ENCODE measurements at places on chromosomes 2 and 18. TPM values are rescaled to one million over a fixed set of nuclear protein-coding genes. Genes with fewer than 3 reads are reported as not detected.

- DNase-seq, result no peak
Measured at GRCh38 chr2:182824767-182825158, 41.7 kb downstream of the FRZB start.

DNA sequence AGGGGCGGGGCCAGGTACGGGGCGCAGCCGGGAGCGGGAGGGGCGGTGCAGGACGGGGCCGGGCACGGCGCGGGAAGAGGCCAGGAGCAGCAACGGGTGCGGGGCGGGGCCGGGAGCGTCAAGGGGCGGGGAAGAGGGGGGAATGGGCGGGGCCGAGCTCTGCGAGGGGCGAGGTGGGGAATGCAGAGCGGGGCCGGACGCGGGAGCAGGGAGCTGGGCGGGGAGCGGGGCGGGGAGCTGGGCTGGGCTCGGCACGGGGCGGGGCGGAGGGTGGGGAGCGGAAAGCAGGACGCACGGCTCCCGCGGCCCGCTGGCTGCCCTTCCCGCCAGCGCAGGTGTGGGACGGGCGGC, at the start of gene IMPA2:
IMPA2 (plus strand) TSS at position 316 of the 351 bp plus-strand sequence. CDS start 163 bp downstream, outside the sequence.
- DNase-seq, result no peak

DNA sequence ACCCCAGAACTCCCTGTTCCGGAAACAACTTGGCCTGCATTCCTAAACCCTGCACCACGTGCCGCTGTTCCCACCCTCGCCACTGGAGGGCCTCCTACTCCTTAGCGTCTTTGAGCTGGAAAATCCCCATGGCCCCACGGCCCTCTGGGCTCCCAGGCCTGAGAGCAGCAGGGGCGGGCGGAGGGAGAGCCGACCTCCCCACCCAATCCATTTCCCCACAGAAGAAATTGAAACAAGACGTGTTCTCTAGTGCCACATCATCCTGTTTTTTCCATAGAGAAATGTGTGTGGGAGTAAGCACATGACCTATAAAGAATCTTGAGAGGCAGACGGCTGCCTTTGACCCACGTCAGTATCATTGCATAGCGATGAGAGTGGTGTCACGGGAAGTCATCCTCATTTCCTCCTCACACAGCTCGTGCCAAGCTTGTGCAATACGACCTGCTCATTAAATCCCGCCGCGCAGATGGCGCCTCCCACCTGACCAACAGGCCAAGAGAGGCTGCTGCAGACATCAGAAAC, 79.2 kb downstream of the LAMA1 start:
- peak; percentile 1 for DNase-seq

- DNase-seq, result no peak
Measured at GRCh38 chr2:341017-341542, 53.2 kb upstream of the ALKAL2 start.

FIGN gene
- not detected for total RNA-seq

PPP3R1 gene
- 90.3 TPM for total RNA-seq

APOB gene
- not detected for total RNA-seq

GRCh38 chr2:65919550-65920188, 487.3 kb upstream of the SPRED2 start:
- DNase-seq, result no peak

IL36G gene
- total RNA-seq, result not detected

DNA sequence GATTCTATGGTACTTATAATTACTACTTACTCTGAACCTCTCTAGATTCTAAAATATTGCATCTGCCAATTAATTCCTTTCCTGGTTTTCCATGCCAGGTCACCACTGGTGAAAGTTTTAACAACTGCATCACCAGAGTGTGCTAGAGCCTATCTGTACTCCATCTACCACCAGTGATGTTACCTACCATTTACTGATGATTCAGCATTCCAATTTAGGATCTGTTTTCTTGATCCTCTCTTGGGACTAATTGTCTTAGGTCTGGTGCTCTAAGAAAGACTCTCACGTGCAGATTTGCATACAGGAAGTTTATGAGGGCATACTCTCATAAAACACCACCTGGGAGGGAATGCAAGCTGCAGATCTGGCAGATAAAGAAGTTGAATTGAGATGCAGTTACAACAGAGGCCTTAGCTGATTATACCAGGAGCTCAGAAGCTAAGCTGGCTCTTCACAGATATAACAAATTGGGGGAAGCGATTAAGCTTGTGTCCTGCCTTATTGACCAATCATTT, 347.6 kb upstream of the VRK2 start:
- DNase-seq, result peak; percentile 24

AOX1 gene
- total RNA-seq, result 0.07 TPM

GRCh38 chr2:9818097-9818496, 25.2 kb upstream of the TAF1B start:
- DNase-seq, result no peak

DNA sequence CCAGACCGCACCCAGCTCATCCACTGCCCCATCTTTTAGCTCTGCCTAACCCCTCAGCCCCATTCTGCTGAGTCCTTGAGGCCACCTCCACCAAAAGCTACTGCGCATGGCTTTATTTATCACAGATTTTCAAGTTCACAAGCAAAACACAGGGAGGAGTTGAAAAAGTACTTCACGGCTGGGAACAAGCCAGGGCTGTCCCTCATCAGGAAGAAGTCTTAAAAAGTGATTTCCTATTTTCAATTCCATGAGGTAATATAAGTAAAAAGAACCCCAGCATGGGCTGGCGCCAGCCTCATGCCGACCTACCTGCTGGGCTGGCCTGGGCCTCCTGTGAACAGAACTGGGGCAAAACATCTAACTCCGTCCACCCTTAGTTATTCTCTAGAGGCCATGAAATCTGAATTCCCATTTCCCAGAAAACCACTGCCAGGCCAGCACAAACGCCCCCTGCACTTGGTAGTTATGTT, 69.0 kb downstream of the POLR1A start:
- DNase-seq, result no peak

CCT7 gene
- 307 TPM for total RNA-seq

DNA sequence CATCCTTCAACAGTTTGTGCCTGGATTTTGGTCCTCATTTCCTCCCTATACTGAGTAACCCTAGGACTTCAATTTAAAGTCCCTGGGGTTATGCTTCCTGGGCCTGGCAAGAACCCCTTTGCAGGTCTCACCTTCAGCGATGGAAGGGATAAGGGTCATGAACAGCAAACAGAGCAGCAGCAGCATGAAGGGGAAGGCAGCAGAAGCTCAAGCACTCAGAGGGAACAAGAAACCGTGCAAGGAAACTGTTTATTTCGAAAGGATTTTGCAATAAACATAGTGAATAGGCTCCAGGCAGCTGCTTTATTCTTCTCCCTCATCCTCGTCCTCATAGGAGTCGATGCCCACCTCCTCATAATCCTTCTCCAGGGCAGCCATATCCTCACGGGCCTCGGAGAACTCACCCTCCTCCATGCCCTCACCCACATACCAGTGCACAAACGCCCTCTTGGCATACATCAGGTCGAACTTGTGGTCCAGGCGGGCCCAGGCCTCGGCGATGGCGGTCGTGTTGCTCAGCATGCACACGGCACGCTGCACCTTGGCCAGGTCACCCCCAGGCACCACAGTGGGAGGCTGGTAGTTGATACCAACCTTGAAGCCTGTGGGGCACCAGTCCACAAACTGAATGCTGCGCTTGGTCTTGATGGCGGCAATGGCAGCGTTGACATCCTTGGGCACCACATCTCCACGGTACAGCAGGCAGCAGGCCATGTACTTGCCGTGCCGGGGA, 2.8 kb upstream of the TUBA4B start:
- peak; percentile 40 for DNase-seq

- DNase-seq, result no peak
Measured at GRCh38 chr18:6627645-6628044, 101.9 kb upstream of the ARHGAP28 start.

- DNase-seq, result no peak
Measured at GRCh38 chr2:218329027-218329825, 27.4 kb upstream of the CATIP start.

CLIP4 gene
- not detected for total RNA-seq

DNA sequence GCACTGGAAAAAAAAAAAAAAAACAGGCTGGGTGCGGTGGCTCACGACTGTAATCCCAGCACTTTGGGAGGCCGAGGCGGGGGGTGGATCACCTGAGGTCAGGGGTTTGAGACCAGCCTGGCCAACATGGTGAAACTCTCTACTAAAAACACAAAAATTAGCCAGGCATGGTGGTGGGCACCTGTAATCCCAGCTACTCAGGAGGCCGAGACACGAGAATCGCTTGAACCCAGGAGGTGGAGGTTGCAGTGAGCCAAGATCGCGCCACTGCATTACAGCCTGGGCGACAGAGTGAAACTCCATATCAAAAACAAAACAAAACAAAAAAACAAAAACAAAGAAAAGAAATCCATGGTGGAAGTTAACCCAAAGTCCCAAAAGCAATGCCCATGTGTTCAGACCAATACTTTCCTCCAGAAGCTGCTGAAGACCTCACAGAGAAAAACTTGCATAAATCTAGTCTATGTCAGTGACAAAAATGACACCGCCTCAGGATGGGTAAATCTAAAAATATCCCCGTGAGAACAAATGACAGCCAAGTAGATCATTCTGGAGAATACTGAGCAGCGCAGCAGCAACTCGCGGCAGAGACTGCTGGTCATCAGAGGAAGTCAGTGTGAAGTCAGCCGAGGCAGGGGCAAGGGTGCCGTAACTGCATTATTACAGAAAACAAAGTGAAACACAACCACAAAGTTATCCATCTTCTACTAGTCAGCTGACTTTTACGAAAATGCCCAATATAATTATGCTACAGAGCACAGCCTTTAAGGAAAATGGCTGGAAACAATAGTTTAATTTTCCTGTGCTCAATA, 41.0 kb downstream of the LPIN2 start:
- peak; percentile 45 for DNase-seq

ORC4 gene
- total RNA-seq, result 37.4 TPM

GRCh38 chr18:31828613-31829012, 67.9 kb upstream of the SLC25A52 start:
- no peak for DNase-seq

DNA sequence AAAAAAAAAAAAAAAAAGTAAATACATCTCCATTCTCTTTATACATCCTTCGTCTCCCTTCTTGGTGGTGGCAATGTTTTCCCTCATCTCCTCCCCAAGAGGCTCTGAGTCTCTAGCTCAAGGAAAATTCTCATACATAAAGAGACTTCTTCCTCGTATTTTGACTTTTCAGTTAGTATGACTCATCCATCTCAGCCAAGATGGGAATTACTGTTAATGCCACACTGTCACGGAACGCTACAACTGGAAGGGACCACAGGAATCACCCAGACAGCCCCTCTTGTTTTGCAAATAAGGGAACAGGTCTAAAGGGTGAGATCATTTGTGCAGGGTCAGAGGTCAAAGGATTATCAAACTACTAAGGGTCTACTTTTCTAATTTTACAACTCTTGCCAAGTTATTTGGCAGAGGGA, 19.5 kb downstream of the NFE2L2 start:
- DNase-seq, result no peak

RESP18 gene
- not detected for total RNA-seq

DNA sequence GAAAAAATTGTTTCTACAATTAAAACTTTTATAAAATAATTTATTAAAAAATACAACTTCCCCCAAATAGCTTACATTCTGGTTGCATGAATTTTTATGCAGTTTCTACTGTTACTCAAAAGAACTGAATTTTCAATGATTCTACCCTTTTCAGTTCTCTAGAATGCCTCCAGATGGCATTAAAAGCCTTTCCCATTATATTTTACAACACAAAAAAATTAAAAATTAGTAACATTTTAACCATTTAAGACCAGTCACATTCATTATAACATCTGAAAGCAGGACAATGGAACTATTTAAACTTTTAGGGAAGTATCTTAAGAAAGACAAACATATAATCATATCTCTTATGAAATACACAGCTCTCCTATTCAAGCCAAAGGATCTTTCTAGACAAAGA, 236.0 kb upstream of the REV1 start:
- DNase-seq, result no peak

GRCh38 chr2:217392930-217393584, 533.2 kb upstream of the TNP1 start:
- no peak for DNase-seq

ZRANB3 gene
- 27.0 TPM for total RNA-seq

PID1 gene
- total RNA-seq, result not detected

ACKR3 gene
- 0.46 TPM for total RNA-seq

CD207 gene
- not detected for total RNA-seq

DNA sequence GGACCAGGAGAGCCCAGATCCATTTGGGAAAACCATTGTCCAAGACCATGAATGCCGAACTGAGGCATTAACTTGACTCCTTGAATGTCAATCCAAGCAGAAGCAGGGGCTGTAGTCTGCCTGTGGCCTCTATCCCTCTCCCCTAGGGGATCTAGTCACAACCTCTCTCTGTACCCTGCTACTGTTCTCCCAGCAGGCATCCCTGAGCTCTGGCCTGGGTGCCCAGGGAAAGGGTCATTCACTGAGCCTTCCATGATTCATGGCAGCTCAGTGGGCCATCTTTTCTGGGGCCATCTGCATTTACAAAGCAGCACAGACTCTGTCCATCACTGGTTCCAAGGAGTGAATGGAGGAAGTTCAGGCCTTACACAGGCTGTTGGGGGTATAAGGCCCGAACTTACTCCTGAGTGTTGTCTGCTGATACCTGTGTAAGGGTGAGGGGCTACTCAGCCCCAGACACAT, 151.8 kb downstream of the ZFP36L2 start:
- DNase-seq, result no peak

DNA sequence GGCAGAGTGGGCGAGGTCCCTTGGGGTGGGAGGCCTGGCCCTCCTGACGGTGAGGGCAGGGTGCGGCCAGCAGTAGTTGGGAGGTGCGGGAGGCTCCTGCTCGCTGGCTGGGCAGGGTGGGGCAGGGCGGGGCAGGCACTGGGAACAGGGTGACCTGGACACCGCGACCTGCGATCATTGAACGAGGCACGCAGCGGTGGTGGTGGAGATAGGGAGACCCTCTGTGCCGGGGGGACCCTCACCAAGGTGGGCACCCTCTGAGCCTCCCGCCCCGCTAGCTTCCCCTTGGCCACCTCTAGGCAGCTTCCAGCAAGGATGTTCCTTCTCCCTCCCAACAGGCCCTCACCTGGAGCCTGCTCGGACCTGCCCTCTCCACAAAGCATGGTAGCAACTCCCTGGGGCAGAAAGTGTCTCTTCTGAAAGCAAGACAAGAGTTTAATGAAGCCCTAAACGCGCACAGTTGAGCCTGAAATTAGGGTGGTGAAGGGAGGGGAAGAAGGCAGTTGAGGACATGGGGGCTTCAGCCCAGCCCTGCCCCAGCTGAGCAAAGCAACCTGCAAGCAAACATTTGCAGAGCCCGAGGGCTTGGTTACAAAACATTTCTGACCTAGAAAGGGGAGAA, 15.4 kb upstream of the FOSL2 start:
- DNase-seq, result no peak

CROCC2 gene
- not detected for total RNA-seq

LYG2 gene
- total RNA-seq, result not detected

- peak; percentile 61 for DNase-seq
Measured at GRCh38 chr18:3454365-3455089, 4.6 kb downstream of the TGIF1 start.

M1AP gene
- not detected for total RNA-seq

POTEC gene
- total RNA-seq, result not detected

GRCh38 chr2:47735136-47735869, 47.6 kb upstream of the MSH6 start:
- DNase-seq, result no peak

C2orf15 gene
- 2.1 TPM for total RNA-seq

GRCh38 chr2:214069254-214069653, 341.6 kb upstream of the VWC2L start:
- no peak for DNase-seq
